ENCODE measurements at places on chromosomes 1 and 21. TPM values are rescaled to one million over a fixed set of nuclear protein-coding genes. Genes with fewer than 3 reads are reported as not detected.

DNA sequence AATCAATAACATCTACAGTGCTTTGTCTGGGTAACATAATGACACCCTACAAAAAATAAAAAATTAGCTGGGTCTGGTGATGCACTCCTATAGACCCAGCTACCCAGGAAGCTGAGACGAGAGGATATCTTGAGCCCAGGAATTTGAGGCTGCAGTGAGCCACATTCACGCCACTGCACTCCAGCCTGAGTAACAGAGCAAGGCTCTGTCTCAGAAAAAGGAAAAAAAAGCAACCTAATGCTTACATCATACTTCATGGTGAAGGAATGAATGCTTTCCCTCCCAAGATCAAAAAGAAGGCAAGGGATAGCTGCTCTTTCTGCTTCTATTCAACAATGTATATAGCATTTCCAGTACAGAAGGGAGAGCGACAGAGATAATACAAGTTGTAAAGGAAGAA is 24.2 kb upstream of the CTTNBP2NL start:
- no peaks in the 10 kb centered on the region for H3K27me3 ChIP-seq
- no peak overlapping the region for H3K4me3 ChIP-seq
- DNase-seq = no peak
- no peak overlapping the region for H3K27ac ChIP-seq

Gene EIF4G3
- total RNA-seq = 33.7 TPM

Gene CD2
- total RNA-seq = not detected

Gene COL16A1
- 339 TPM for total RNA-seq
